Left lung (tissue), 14 donors: ENCODE measurements at places on chromosomes 13 and 19. TPM values are rescaled to one million over a fixed set of nuclear protein-coding genes. Genes with fewer than 3 reads are reported as not detected.

DNA sequence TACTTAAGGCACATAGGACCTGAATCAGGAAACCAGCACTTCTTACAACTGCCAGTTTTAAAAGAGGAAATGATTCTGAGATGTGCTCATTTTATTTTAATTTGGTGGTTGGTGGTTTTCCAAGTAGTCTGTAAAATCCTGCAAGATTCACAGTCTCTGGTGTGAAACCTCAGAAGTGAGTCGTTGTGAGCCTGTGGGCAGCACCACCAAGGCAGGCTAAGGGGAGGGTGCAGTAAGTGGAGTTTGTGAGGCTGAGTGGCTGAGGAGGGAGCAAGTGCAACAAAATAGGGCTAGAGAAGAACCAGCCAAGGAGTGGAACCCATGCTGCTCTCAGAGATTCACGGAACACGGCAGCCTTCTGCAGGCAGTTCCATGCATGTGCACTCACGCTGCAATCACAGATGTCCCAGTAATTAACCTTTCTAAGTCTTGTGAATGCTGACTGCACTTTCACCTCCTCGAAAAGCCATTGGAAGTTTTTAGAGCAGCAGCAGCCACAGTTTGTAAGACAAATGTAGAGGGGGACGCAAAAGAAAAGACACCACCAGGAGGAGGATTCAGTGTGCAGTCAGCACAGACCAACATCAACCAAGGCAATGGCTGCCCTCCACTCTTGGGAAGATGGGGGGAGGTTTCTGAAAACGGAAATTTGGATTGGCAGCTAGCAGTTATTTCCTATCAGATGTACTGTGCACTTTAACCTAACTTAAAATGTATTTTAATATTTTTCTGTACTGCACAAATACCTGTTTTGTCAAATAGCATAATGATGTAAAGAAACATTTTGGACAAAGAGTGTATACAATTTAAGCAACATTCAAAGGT lies 44.9 kb downstream of the ESD start:
- DNase-seq: no peak

COL4A2 gene
- total RNA-seq: 343 TPM

OVOL3 gene
- not detected for total RNA-seq

DNA sequence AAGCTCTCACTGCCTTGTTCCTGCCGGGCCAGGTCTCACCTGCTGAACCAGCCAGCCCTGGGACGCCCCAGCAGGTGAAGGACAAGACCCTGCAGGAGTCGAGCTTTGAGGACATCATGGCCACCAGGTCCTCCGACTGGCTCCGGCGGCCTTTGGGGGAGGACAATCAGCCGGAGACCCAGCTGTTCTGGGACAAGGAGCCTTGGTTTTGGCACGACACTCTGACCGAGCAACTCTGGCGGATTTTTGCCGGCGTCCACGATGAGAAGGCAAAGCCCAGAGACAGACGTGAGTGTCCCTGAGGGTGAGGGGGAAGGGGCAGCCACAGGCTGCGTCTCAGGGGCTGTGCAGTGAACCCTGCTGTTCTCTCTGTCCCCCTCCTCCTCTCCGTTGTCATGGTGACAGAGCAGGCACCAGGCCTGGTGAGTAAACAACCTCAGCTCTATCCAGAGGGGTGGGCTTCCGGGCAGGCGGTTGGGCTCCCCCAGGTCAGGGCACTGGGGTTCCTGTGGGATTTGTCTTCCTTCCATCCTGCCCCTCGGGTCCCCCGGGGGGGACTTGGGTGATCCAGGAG lies 9.7 kb downstream of the TLE6 start:
- no peak for DNase-seq

FFAR2 gene
- total RNA-seq: 26.6 TPM

CEACAM19 gene
- 5.4 TPM for total RNA-seq

DNA sequence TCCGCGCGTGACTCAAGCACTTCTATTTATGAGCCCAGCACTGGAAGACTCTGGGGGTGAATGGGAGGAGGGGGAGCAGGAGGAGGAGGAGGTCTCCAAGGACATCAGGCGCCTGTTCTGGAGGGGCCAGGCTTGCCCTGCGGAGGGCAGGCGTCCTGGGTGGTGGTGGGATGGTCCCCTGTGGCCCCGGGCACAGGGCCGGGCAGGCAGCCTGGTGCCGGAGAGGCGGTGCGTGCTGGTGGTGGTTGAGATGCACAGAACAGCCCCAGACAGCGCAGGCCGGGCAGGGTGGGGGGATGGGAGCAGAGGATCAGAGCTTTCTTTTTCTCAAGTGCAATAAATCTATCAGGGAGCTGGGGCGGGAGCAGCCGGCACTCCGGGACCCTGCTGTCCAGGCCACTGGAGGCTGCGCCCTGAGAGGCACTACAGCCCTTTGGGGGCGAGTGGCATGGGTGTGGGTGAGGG lies 14.0 kb downstream of the NKPD1 start:
- DNase-seq: no peak

DNA sequence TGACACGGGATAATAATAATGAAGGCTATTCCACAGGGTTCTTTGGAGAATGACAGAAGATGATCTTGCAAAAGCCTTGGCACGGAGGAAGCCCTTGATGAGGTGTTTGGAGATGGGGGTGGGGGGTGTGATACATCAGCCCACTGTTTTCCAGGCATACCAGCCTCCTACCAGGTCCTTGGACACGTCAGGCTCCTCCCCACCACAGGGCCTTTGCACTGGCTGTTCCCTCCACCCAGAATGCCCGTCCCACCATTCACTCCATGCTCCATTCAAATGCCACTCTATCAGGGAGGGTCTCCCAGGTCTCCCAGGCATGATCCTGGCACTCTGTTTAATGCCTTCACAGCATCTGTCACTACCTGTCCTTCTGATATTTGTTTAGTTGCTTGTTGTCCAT lies 2.7 kb downstream of the WIZ start:
- no peak for DNase-seq

DNA sequence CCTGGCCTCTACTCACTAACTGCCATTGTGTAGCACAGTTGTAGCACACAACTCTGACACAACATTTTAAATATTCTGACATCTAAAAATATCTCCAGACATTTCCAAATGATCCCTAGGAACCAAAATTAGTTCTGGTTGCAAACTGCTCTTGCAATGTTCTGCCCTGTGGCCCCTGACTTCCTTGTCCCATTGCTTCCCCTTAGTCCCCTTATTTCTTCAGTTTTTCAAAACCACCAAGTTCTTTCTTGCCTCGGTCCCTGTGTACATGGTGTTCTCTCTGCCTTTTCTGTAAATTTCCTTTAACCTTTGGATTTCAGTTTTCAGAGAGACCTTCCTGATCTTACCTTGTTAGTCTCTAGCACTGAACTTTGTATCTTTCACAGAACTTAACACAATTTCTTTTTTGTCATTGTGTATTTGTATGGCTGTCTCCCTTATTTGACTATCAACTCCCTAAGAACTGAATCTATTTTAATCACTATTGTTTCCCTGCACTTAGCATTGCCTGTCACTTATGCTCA lies 87.6 kb upstream of the MLNR start:
- DNase-seq: no peak

DNA sequence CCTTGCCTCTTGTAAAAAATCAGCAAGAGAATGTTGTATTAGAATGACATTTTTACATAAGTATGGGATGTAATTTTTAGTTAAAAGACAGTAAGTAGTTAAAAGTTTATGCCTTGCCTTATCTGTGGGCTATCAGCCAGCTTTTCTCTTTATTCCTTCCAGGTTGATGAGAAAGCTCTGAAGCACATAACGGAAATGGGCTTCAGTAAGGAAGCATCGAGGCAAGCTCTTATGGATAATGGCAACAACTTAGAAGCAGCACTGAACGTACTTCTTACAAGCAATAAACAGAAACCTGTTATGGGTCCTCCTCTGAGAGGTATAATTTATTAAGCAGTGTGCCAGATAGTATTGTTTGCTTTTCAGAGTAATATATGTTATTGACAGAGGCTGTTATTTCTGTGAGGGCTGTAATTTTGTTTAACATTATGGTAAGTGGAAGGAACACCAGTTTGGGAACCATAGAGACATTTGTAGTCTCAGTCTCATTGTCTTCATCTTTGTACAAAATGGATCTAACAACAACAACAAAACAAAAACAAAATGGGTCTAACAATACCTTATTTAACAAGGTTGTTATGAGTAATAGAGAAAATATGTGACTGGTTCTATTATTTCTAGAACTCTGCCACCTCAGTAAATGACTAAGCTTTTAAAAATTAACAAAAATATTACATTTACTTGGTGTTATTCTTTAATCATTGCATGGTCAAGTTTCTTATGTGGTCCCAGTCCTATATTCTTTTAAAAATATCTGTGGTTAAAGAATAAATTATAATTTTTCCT lies 112.8 kb downstream of the TDRD3 start:
- DNase-seq: no peak

- DNase-seq: no peak
Measured at GRCh38 chr13:56412856-56413255, 727.9 kb upstream of the PRR20A start.

NLRP9 gene
- not detected for total RNA-seq

DNA sequence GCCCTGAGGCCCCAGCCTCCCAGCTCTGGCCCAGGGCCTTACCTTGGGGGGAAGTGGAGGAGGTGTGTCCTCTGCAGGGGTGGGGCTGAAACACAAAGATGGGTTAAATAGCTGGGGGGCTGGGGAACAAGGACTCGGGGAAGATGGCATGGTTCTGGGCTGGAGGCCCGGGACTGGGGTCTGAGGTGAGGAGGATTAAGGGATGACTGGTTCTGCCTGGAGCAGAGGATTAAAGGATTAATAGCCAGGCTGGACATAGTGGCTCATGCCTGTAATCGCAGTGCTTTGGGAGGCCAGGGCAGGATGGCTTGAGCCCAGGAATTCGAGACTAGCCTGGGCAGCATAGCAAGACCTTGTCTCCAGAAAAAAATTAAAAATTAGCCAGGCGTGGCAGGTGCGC lies 11.6 kb downstream of the MAP4K1 start:
- DNase-seq: no peak

DNA sequence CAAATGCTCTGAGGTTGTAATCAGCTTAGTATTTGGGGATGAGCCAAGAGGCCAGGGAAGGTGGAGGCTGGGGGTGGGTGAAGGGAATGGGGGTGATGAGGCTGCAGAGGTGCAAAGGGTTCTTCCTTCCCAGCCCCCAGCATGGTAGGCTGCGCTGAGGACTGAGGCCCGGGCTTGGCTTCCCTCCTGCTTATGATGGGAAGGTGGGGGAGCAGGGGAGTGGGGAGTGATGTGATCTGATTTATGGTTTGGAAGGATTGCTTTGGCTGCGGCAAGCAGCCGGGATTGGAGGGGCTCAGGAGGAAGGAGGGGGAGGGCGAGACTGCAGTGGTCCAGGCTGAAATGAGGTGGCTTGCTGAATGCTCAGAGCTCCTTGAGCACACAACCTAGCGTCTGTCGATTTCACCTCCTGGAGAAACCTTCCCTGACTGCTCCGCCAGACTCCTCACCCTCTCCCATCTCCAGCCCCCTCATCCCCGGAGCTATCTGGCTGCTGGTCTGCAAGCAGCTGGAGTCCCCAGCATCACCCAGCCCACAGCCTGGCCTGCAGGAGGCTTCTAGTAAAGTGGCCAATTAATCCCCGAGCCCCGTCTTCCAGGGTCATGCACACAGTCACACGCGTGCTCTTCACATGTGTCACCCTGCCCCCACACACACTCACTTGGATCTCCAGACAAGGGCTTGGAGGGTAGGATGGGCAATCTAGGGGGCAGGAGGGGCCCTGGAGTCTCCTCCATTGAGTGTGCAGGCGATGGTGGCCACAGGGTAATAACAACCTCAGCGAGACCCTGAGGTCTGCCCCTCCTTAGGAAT lies 757 bp upstream of the CLEC11A start:
- DNase-seq: no peak

ONECUT3 gene
- total RNA-seq: not detected

GRCh38 chr19:42255766-42256745 lies 1.1 kb upstream of the ERF start:
- peak; percentile 64 for DNase-seq

- no peak for DNase-seq
Measured at GRCh38 chr13:111401151-111401550, 80.7 kb downstream of the TEX29 start.

DNA sequence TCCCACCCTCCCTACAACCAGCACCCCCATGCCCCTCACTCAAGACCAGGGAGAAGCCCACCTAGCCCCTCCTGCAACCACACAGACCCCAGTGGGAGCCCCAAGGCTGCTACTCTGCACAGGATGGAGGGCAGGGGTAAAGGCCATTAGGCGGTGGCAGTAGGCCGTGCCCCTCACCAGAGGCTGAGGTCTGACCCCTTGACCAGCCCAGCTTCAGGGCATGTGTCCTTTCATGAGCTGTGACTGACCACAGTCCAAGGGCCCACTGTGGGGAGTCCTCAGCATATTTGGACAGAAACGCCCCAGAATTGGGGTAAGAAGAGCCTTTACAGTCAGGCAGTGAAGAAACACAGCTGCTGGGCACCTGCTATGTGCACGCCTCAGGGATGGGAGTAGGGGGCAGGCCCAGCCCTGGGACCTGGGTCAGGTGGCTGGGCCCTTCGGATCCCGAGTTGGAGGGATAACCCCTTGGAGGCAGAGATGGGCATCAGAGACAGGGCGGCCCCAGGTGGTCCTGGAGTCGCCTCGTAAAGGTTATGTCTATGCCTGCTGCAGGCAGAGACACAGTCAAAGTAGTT lies 1.7 kb upstream of the RPS5 start:
- no peak for DNase-seq

GRCh38 chr13:112220296-112220875 lies 153.4 kb downstream of the SOX1 start:
- no peak for DNase-seq

DNA sequence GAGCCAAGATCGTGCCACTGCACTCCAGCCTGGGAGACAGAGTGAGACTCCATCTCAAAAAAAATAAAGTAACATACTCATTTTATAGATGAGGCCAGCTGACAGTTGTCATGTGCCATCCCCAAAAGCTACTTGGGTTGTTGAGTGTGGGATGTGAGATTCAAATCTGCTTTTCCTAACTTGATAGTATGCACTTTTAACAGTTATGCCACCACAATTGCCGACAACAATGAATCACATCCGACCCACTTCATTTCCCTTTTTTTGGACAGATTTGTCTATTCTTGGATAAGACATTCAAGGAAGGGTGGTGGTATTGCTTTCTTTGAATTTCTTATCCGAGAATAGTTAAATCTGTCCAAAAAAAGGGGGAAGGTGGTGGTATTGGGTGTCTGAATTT lies 16.3 kb upstream of the DNMT1 start:
- DNase-seq: no peak

GRCh38 chr19:43105496-43105895 lies 23.0 kb upstream of the PSG2 start:
- no peak for DNase-seq

SHD gene
- not detected for total RNA-seq

- no peak for DNase-seq
Measured at GRCh38 chr19:661427-662196, 1.4 kb downstream of the RNF126 start.

GRCh38 chr19:17946965-17947784 lies 14.4 kb downstream of the CCDC124 start:
- DNase-seq: peak; percentile 75
